Iris pigment epithelial cell (primary cell): ENCODE measurements at places on chromosomes 13 and 19.
A peak's percentile ranks its signal among the peaks of the same experiment; 100 is the strongest.

DNA sequence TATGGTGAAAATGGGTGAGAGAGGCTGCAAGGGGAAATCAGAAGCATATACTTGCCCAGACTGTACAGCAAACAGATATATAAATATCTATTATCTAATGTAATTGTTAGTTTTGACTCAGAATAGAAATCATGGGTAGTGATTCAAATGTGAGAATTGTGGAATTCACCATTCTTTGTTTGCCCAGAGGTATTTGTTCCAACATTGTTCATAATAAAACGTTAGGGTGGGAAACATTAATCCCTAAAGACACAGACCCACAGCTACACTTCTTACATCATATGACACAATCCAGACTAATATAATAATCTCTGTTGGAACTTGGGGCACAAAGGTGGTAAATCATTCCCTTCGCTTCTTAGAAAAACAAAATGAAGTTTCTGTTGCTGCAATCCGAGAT, 646.5 kb upstream of the SLITRK6 start:
- DNase-seq = no peak

DNA sequence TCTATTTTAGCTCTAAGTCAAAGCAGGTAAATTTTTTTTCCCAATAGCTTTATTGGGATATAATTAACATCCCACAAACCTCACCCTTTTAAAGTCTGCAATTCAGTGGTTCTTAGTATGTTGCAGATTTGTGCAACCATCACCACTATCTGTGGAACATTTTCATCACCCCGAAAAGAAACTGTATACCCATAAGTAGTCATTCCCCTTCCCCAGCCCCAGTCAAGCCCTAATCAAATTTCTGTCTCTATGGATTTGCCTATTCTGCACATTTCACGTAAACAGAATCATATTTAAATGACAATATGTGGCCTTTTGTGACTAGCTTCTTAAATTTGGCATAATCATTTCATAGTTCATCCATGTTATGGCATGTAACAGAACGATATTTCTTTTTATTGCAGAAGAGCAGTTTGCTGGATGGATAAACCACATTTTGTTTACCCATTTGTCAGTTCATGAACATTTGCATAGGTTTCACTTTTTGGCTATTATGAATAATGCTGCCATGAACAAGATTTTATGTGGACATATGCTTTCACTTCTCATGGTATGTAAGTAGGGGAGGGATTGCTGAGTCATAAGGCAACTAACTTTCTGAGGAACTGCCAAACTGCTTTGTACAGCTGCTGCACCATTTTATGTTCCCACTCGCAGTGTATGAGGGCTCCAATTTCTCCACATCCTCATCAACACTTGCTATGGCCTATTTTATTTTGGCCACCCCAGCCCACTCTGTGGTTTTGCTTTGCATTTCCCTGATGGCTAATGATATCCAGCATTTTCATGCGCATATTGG, 10.9 kb downstream of the SLC46A3 start:
- peak; percentile 91 for DNase-seq

GRCh38 chr19:18007044-18007916, 690 bp upstream of the ARRDC2 start:
- DNase-seq = peak; percentile 72

DNA sequence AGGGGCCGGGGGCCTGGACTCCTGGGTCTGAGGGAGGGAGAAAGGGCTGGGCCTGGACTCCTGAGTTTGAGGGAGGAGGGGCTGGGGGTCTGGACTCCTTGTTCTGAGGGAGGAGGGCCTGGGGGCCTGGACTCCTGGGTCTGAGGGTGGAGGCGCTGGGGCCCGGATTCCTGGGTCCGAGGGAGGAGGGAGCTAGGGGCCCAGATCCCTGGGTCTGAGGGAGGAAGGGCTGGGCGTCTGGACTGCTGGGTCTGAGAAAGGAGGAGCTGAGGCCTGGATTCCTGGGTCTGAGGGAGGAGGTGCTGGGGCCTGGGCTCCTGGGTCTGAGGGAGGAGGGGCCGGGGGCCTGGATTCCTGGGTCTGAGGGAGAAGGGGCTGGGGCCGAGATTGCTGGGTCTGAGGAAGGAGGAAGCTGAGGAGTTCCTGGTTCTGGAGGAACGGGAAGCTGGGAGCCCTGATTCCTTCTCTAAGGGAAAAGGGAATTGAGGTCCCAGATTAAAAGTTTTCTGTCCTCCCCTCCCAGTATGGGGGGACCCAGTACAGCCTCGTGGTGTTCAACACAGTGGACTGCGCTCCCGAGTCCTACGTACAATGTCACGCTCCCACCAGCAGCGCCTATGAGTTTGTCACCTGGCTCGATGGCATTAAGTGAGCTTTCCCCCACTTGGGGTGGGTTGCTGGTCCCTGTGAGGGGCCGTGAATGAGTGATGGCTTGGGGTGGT, 721 bp downstream of the MED25 start:
- DNase-seq = peak; percentile 17

- DNase-seq = no peak
Measured at GRCh38 chr13:35914662-35915061, 216.5 kb downstream of the DCLK1 start.

DNA sequence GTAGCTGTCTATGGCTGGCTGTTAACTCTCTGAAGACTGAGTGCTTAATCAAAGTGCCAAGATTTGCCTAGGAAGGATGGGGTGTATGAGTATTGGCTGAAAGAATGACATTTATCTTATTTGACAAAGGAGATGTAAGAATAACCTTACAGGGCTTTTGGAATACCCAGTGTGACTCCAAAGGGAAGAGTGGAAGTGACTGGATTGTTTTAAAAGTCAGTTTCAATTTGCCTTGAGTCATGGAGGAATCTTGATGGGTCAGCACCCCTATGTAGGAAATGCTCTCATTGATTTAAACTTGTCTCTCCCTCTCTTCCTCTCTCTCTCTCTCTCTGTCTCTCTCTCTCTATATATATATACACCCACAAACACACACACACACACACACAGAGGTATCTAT, 118.4 kb upstream of the CLDN10 start:
- DNase-seq = no peak

DNA sequence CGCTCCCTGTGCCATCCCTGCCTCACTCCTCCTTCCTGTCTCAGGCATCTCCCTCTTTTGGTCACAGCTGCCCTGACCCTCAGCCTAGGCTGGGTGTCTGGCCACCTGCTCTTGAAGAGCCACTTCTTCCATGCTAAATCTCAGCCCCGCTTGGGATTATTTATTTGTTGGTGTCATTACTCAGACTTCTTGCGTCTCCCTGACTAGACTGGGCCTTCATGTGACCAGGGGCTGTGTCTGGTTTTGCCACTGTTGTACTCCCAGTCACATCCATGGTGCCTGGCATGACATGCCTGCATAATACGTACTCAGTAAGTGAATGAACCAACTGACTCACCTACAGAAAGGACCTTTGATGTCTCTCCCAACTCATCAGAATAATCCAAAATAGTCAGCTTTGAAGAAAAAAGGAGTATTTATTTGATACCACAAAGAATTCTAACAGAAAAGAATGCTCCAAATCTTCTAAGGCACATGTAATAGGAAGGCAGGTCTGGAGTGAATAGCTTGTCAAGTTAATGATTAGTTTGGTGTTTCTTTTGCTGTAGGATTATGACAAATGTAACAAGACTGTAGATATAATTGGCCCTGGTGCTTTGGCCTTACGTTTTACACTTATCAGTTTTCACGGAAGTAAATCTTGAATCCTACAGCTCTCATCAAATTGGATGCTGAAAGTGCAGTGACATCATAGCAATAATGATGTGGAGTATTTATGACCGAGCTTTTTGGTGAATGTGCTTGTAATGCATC, 84.0 kb downstream of the ALOX5AP start:
- DNase-seq = no peak

DNA sequence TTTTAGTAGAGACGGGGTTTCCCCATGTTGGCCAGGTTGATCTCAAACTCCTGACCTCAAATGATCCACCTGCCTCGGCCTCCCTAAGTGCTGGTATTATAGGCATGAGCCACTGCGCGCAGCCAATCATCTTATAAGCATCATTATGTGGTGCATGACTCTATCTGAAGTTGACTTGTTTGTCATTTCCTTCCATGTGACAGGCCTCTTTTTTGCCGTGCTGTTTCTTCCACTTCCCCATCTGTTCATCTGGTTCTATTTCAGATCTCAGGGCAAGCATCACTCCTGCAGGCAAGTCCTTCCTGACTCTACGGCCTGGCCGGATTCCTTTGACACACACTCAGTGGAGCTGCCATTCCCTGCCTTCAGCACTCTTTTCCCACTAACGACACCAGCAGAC, 15.2 kb downstream of the COL5A3 start:
- DNase-seq = no peak

DNA sequence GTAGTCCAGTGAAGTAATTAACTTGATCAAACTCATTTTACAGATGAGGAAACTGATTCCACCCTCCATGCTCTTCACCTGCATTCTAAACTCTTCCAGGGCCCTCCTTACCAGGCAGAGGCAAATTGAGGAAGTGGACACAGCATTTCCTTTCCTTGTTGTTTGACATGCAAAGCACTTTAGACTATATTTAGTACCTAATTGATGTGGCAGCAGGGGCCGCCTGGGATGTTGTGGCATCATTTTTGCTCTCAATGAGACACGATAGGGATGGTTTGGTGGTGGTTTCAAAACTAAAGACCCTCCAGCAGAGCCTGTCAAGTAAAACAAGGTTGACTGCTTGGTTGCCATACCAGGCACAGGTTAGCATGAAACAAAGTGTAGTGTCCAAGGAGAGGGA, 7.9 kb downstream of the SIPA1L3 start:
- no peak for DNase-seq
